ENCODE measurements at places on chromosomes 5 and 9. TPM values are rescaled to one million over a fixed set of nuclear protein-coding genes. Genes with fewer than 3 reads are reported as not detected.

Gene SLCO6A1
- not detected for total RNA-seq

Gene SLC36A3
- not detected for total RNA-seq

Gene PCDHB9
- total RNA-seq: not detected

Gene FTMT
- total RNA-seq: not detected

Gene PLPP7
- not detected for total RNA-seq

Gene GPR151
- not detected for total RNA-seq

Gene JAK2
- 30.0 TPM for total RNA-seq

Gene SPINK1
- not detected for total RNA-seq

Gene GADD45G
- total RNA-seq: 40.4 TPM

Gene CAMK4
- total RNA-seq: 59.5 TPM

Gene PCDHGA10
- total RNA-seq: not detected

Gene SARDH
- 0.88 TPM for total RNA-seq

Gene PKD2L2
- not detected for total RNA-seq

DNA sequence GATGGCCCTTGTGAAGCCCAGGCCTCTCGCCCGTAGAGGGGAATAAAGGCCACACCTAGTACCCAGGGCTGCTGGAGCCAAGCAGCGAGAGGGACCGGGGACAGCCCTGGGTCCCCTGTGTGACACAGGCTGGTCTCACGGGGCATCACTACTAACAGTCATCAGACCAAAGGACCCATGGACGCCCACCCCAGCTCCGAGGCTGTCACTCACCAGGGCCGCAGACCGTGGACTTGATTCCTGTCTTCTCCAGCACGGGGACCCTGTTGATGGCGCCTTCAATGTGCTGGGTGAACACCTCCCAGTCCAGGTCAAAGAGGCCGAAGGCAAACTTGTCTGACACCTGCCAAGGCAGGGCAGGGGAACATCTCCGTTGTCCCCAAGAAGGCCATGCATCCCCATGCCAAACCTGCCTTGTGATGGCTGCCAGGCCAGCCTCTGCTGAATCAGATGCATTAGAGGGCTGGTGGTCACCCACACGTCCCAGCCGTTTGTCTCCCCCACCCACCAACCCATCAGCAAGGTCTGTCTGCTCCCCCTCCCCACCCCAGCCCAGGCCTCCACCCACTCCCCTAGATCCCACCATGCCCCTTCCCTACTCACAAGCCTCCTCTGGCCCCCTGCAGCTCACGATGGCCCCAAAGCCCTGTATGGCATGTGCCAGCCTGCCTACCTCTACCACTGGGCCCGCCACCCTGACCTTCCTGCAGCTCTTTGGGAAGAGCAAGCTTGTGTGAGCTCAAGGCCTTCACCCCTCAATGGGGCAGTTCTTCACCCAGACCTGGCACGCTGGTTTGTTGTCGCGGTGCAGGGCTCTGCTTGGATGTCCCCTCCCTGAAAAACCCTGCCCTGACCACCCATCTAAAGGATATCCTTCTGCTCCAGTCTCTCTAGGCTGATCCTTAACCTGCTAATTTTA lies 20.8 kb downstream of the SARDH start:
- DNase-seq: no peak

DNA sequence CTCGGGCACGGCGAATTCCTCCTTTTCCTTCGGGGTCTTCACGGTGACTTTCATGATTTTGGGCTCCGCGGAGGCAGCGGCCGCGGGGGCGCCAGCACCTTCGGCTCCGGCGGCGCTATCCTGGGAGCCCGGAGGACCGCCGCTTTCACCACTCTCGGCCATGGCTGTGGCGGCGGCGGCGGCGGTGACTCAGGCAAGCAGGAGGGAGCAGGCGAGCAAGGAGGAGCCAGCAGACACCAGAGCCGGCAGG lies 315 bp downstream of the UBQLN1 start:
- no peak for DNase-seq

GRCh38 chr9:131595696-131596429 lies 50.5 kb downstream of the PRRT1B start:
- no peak for DNase-seq

DNA sequence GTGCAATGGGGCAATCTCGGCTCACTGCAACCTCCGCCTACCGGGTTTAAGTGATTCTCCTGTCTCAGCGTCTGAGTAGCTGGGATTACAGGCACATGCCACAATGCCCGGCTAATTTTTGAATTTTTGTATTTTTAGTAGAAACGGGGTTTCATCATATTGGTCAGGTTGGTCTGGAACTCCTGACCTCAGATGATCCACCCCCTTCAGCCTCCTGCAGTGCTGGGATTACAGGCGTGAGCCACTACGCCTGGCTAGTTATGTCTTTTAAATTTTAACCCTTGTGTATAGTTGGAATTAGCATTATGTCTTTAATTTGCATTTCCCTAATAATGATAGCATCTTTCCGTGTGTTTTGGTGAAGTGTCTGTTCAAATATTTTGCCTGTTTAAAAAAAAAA lies 11.5 kb downstream of the GPBP1 start:
- DNase-seq: no peak

DNA sequence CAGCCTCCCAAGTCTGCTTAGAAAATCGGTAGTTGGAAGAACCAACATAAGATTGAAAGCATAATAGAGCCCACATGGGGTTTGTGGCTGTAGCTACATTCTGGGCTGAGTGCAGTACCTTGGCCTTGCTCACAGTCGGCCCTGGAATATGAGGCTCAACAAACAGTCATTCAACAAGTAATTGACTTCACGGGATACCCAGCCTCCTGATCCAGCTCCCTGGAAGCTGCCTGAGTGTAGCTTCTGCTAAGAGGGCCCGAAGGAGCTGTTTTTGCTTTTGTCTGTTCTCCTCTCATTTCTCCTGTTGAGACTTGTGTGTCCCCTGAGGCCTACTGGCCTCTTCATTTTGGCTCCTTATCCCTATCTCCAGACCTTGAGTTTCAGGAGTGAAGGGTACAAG lies 170.7 kb downstream of the HSPA4 start:
- no peak for DNase-seq

DNA sequence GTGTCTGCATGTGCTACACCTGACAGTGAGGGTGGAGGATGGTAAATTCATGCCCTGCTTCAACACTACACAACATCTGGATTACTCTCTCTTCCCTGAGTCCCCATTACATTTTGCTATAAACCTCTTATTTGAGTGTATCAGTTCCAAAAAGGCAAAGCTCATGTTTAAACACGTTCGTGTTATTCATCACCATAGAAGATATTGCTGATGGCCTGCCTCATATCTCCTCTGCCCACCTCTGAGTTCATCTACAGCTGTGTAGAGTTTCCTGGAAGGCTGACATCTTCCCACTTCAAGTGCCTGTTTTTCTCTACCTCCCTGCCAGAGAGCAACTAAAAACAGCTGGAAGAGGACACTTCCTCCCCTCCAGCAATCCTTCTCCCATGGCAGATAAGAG lies 433.2 kb downstream of the ISL1 start:
- no peak for DNase-seq

GRCh38 chr5:96952974-96953730 lies 17.3 kb downstream of the LNPEP start:
- DNase-seq: no peak

DNA sequence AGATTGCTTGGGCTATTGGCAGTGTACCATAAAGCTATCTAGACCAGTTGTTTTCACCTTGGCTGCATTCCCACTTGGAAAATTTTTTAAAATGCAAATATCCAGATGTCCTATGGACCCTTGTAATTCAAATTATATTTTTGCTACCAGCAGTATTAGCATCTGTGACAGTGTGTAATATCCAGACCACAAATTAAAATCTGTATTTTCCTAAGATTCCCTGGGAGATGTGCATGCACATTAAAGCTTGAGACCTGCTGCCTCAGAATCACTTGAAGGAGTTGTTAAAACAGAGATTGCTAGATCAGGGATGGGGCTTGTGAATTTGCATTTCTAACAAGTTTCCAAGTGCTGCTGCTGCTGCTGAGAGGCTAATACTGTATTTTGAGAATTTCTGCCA lies 381.2 kb upstream of the PDE4D start:
- no peak for DNase-seq

GRCh38 chr5:159774476-159775031 lies 141.7 kb upstream of the ADRA1B start:
- DNase-seq: no peak

- DNase-seq: no peak
Measured at GRCh38 chr5:13581132-13581531, 363.4 kb downstream of the DNAH5 start.

DNA sequence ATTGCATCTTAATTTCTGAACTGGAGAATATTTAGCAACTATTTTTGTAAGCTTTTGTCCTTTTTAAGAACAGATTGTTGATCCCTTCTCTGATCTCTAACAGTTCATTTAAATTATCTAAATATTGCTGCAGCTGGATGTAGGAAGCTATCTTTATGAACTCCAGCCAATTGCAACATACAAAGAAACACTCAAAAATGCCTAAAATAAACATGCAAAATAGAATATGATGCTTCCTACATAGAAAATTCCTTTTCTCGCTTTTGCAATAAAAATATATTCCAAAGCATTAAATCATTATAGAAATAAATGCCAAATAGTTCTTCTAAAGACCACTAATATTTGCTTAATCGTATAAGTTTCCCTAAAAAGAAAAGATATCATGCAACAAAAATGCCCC lies 218.6 kb downstream of the LURAP1L start:
- DNase-seq: no peak

- no peak for DNase-seq
Measured at GRCh38 chr9:34592895-34593601, 3.5 kb upstream of the CNTFR start.

GRCh38 chr5:5430136-5430535 lies 7.7 kb downstream of the ICE1 start:
- DNase-seq: no peak

GRCh38 chr5:37396352-37396751 lies 17.2 kb downstream of the WDR70 start:
- no peak for DNase-seq

DNA sequence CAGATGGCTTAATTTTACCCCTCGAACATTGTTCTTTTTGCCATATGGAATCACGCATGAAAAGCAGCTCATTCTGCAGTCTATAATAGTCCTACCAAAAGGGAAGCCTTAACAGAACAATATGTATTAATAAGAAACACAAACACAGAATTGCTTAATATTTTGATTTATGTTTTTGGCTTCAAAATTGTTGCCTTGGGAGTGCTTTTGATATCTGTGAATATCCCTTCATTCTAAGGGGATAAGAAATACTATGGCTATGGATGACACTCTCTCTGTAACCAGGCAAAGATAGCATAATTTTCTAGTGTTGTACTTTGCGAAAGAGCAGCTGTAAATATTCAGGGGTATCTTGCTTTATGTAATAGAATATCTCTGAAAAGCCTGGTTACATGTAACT lies 26.3 kb upstream of the CFAP95 start:
- DNase-seq: no peak

DNA sequence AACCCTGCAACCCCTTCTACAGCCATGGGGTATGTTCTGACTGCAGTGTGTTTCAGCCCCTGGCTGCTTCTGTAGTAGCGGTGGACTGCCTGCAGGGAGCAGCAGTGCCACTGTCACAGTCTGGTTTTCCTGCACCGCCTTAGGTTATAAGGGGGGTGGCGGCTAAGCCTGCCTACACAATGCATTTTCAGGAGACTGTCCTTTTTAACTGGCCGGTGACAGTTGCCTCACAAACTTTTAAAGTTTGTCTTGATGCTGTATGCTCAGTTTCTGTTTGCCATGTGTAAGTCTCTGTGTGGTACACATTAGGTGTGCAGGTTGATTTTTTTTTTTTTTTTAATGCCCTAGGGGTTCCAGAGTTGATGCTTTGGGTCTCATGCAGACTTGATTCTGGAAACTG lies 53.0 kb downstream of the NUP214 start:
- peak; percentile 82 for DNase-seq

DNA sequence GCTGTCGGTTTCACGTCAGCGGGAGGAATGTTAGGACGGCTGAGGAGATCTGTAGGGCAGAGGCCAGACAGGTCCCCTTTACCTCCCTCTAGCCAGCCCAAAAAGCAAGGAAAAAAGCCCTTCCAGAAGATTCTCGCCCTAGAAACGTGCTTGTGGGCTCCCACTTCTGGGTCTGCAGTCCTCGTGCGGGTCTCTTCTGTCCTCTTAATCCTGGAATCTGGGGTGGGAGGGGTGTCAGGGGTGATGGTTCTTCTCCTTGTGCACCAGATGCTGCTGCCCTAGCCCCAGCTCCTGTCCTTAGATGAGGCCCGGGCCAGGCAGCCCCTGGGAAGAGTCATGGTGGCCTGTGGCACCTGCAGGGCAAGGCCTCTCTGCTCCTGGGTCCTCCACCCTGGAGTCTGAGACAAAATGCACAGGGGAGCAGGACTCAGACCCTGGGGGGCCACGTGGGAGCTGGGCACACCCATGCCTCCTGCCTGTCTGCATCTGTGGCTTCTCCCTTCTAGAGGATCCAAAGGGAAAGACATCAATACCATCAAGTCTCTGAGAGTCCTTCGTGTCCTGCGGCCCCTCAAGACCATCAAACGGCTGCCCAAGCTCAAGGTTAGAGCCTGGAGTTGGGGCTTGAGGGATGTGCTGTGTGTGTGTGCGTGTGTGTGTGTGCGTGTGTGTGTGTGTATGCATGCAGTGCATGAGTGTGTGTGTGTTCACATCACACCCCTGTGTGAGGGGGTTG lies 174.2 kb downstream of the CACNA1B start:
- peak; percentile 8 for DNase-seq

GRCh38 chr5:164009621-164010020 lies 504.2 kb downstream of the MAT2B start:
- no peak for DNase-seq

- DNase-seq: no peak
Measured at GRCh38 chr9:108568093-108568492, 287.7 kb downstream of the ACTL7B start.
